Inflammatory macrophage treated with lipopolysaccharide for 1 hour (primary cell): ENCODE measurements at places on chromosomes 1 and 21.

GRCh38 chr1:207424570-207425131, 29.5 kb upstream of the CR2 start:
- DNase-seq, result no peak

GRCh38 chr1:158021721-158022120, 28.3 kb downstream of the KIRREL1 start:
- DNase-seq, result no peak

DNA sequence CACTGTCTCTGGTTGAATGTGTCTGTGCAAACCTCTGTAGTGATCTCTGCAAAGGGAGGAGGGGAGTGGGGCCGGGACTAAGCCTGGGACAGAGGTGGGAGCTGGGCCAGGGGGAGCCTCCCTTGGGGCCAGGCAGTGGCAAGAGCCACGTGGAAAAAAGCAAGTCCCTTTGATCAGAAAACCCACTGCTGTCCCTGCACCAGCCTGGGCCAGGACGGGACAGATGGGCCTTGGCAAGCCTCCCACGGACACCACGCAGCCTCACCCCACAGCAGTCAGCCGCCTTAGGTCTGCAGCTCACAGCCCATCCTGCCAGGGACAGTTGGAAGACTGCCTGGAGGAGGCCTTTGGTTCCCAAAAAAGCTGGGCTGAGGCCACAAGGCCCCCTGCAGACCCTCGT, 11.7 kb upstream of the TRAPPC10 start:
- no peak for DNase-seq

GRCh38 chr1:201190005-201190404, 619 bp upstream of the IGFN1 start:
- no peak for DNase-seq

- DNase-seq, result no peak
Measured at GRCh38 chr1:58608297-58608696, 31.2 kb upstream of the TACSTD2 start.

DNA sequence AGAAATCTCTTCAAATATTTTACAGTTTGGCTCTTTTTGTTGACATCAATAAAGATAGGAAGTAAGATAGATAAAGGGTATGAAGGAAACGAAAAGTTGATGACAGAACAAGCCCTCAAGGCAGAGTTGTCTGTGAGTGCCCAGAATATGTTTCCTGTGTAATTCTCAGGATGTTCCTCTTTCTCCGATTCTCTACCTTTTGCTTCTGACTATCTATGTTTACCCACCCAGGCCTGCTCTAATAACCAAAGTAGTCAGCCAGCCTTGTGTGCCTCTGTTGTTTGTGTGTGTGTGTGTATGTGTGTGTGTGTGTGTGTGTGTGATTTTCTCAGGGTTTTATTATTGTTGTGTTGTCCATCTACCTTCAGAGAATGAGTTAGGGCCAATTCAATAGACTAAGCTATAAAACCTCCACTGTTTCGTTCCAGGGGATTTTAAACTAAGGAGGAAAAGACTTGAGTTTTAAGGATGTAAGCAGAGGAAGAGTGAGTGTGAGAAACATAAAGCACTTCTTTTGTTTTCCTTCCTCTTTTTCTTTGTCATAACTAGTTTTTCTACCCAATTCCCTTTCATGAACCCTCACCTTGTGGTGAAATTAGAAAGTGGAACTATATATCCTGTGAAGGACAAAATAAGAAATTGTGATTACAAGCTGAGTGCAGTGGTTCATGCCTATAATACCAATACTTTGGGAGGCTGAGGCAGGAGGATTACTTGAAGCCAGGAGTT, 627.4 kb upstream of the NR5A2 start:
- peak; percentile 12 for DNase-seq

DNA sequence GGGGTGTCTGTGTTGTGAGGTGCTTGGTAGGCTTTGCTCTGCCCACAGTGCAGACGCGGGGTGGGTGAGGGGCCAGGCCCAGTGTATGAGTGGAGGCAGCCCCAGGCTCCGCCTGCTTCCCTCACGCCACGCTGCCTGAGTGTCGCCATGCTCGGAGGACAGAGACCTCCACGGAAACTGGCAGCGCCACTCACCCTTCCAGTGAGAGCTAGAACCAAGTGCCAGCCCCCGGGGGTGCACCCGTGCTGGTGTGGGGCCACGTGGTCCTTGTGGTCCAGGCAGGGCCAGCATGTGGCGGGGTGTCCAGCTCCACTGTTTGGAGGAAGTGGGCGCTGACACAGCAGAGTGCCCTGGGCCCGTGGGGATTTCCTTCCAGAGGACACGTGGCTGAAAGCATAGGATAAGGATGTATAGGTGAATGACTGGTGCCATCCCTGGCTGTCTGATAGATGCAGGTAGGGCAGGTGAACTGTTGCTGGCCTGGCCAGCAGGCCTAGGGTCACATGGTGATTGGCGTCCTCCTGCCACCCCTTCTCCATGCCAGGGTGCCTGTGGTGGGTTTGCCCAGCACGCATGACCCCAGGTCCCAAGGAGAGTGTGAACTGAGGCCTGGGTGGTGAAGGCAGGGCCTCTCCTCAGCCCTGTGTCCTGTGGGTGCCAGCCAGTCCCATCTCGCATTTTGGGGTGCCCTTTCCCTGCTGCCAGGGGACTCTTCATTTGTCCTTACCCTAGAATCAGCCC, 3.8 kb downstream of the LRRC3 start:
- peak; percentile 16 for DNase-seq

- peak; percentile 79 for DNase-seq
Measured at GRCh38 chr1:198462365-198463019, 78.0 kb downstream of the ATP6V1G3 start.

GRCh38 chr1:216186141-216186540, 237.1 kb downstream of the USH2A start:
- DNase-seq, result peak; percentile 4

- no peak for DNase-seq
Measured at GRCh38 chr21:32687643-32688345, 40.0 kb downstream of the SYNJ1 start.

- no peak for DNase-seq
Measured at GRCh38 chr1:164651351-164651951, 92.5 kb downstream of the PBX1 start.

DNA sequence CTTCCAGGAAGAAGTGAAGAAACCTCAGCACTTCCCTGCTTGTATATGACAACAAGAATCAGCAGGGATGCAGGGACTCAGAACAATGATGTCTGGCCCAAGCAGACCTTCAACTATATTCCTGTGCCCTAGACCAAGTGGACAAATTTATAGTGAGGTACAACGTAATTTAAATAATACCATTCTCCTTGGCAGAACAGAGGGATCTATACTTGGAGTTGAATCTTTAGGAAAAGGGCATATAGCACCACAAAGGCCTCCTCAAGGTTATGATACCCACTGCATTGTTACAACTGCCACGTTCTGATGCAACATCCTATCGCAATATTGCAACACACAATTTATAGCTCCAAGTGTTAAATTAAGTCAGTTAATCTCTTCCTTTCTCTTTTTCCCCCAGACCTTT, 29.1 kb upstream of the GFI1 start:
- peak; percentile 1 for DNase-seq

GRCh38 chr1:153941826-153942725, 4.4 kb downstream of the DENND4B start:
- DNase-seq, result no peak

DNA sequence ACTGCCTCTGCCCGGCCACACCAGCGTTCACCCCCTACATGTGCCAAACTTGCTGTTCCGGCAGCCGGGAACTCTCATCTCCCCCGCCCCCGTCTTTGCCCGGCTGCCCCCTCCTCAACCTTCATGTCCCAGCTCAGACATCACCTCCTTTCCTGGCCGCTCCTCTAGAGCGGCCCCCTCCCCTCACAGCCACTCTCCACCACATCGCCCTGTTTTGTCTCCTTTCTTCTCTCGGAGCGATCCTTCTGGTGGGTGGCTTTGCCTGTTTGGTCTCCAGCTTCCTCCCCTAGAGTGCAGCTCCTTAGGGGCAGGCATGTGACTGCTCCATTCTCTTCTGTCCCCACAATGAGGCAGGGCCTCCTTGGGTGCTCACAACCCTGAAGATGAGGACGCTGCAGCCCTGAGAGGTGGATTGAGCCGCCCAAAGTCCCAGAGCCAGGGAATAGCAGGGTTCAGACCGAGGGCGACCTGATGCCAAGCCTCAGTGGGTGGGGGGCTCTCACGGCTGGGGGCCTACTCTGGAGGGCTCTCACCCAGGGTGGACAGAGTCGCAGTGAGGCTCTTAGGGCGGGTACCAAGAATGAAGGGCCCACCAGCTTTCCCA, 44.9 kb upstream of the ECE1 start:
- no peak for DNase-seq

DNA sequence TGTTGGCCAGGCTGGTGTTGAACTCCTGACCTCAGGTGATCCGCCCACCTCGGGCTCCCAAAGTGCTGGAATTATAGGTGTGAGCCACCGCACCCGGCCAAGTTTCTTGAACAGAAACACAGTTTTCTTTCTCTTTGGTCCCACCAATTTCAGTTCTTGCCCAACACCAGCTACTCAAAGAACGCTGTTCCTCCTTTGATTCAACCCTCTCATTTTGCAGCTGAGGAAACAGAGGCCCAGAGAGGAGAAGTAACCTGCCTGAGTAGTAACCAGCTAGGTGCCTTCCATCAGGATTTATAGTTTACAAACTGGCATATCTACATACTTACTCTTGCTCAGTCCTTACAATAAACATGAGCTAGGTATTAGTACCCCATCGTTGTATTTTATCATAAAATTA, 119.9 kb downstream of the SYF2 start:
- no peak for DNase-seq

DNA sequence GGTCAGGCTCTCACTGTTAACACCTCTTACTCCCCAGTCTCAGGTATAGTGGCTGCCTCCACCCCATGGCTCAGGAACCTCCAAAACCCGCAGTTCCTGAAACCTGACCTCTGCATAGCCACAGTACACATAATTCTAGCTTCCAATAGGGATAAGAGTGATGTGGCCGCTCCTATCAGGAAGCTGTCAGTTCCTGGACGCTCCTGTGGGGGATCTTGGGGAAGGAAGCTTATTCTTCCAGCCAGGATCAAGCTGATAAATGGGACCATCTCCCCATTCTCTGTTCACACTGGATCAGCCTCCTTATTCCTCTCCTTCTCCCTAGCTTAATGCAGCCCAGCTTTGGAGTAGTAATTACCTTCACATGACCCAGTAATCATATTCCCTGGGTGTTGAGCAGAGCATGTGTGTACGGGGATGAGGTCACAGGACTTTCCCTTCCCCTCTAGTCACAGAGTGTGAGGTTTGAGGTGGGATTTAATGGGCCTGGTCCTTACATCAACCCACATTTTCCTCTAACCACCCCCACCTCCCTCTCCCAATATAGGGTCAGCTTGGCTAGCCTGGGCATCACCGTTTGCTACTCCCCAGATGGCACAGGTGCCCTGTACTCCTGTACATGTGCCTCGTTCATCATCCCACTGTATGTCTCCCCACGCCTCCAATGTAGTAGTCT, 7.0 kb upstream of the POU3F1 start:
- peak; percentile 11 for DNase-seq

DNA sequence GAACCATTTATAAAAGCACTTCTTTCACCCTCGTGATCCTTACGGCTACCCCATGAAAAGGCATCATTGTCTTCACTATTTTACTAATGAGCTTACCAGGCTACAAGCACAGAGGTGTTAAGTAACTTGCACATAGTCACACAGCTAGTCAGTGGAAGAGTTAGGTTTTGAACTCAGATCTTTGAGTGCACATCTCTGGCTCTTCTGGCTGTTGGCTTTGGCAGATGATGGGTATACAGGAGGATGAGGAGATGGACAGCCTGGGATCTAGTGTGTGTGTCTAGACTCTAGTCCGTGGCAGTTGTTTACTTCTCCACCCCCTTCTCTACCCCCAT, 11.6 kb downstream of the VANGL2 start:
- DNase-seq, result no peak
